A673 (cell line): ENCODE measurements at places on chromosomes 3 and 15. TPM values are rescaled to one million over a fixed set of nuclear protein-coding genes. Genes with fewer than 3 reads are reported as not detected.

- H3K27me3 ChIP-seq: peaks cover 23% of the 10 kb centered on the region
- no peaks in the 10 kb centered on the region for H3K36me3 ChIP-seq
- H3K4me3 ChIP-seq: no peak overlapping the region
- no peak overlapping the region for H3K27ac ChIP-seq
- DNase-seq: no peak
These were observed 54.9 kb upstream of the PRR20G start for GRCh38 chr3:127342735-127343134.

DNA sequence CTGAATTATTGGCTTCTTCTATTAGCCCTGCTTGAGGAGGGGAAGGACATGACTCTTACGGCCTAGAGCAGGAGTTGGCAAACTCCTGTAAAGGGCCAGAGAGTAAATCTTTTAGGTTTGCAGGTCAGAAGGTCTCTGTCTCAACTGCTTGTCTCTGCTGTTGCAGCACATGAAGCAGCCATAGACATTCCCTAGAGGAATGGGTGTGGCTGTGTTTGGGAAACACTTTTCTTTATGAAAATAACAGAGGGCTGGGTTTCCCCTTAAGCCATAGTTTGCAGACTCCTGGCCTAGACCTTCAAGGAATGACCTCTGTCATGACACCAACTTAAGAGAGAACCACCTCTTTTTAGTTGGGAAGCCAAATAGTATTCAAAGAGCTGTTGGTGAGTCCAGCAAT lies 10.3 kb downstream of the TRAK1 start:
- no peaks in the 10 kb centered on the region for H3K36me3 ChIP-seq
- peaks cover 8% of the 10 kb centered on the region for H3K4me1 ChIP-seq
- DNase-seq: no peak
- no peak overlapping the region for H3K27ac ChIP-seq

DNA sequence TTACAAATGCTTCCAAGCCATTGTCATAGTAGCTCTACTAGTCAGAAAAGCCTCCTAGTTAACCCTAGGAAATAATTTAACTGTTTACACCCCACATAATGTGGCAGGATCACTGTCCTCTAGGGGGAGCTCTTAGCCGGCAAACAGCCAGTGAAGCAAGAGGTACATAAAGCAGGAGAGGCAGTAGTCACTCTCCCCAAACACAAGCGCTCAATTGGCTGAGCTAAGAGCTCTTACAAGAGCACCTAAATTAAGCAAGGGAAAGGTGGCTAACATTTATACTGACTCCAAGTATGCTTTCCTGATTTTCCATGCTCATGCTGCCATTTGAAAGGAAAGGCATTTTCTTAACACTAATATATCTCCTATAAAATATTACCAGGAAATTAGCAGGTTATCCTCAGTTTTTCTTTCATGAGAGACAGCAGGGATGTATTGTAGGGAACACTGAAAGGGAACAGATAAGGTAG lies 37.6 kb downstream of the NCEH1 start:
- DNase-seq: peak; percentile 78
- no peaks in the 10 kb centered on the region for H3K4me1 ChIP-seq
- H3K27me3 ChIP-seq: no peaks in the 10 kb centered on the region

DNA sequence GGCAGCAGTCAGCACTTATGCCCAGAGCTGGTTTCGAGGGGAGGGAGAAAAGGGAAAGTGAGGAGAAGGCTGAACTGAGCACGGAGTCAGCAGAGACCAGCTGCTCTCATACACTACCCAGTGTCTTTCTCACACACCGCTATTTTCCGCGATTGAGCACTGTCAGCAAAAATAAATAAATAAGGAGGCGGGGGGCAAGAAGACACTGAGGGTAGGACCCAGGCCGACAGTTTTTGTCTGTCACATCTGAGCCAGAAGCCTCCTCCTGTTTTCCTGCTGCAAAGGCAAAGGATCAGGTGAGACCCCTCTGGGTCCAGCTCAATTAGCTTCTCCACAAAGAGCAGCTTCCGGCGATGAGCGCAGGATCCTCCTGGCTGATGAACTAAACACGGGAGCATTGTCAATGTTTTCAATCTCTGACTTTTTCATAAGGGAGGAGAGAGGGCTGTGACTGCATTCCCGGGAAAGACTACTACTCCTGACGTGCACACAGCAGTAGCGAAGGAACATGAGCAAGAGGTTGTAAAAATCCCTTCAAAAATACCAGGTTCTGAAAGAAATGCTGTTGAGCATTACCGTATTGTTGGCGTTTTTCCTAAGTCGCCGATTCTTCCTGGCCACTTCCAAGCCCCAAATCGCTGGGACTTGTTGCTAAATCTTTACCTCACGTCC lies 1.3 kb downstream of the FRMD5 start:
- no peak overlapping the region for H3K27ac ChIP-seq
- H3K4me3 ChIP-seq: peak overlapping the region; percentile 59
- peak; percentile 11 for DNase-seq
- no peaks in the 10 kb centered on the region for H3K36me3 ChIP-seq
- peaks cover 11% of the 10 kb centered on the region for H3K4me1 ChIP-seq

DNA sequence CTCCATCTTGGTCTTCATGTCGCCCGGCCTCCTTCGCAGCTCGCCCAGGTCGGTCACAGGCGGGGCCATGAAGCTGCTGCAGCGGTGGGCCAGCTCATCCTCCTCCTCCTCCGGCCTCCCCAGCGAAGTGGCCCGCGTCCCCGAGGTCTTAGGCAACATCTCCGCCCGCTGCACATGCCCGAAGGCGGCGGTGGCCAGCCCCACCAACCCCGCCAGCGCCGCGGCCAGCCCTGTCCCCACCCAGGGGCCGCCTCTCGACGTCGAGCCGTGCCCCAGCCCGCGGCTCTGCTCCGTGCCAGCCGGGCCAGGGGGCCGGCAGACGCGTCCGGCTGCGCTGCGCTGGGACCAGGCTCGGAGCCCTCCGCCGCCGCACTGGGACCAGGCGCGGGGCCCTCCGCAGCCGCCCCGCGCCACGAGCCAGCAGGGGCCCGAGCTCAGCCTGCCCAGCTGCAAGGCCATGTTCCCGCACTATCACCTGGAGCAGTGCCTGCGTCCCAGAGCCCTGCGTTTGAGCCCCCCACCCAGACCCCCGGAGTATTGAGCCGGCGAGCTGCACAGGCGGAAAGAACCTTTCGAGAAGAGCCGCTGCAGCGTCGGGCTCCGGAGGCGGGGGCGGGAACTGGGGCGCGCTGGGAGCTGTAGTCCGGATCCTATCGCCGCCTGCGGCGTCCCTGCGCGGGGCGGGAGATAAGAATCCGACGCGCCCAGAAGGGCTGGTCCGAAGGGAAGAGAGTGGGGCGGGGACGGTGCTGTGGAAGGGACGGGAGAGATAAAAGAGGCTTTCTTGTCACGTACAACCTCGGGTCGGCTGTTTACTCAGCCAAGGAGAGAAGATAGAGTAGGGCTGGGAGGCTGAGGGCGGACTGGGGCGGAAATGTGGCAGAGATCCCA lies at the start of gene CPOX:
Gene CPOX, minus strand, starts transcription at position 566 of the 891 bp plus-strand sequence. Its CDS starts 107 bp downstream, at position 459.
- peaks cover 5% of the 10 kb centered on the region for H3K4me1 ChIP-seq
- H3K27ac ChIP-seq: peak within 1 kb of the TSS; percentile 64
- DNase-seq: peak; percentile 94
- peak within 1 kb of the TSS; percentile 80 for H3K4me3 ChIP-seq
- peaks cover 11% of the 10 kb centered on the region for H3K36me3 ChIP-seq

The PLD1 gene
- 3.2 and 4.6 TPM in 2 replicates for total RNA-seq
